ENCODE measurements at places on chromosomes 12 and 14. TPM values are rescaled to one million over a fixed set of nuclear protein-coding genes. Genes with fewer than 3 reads are reported as not detected.

DNA sequence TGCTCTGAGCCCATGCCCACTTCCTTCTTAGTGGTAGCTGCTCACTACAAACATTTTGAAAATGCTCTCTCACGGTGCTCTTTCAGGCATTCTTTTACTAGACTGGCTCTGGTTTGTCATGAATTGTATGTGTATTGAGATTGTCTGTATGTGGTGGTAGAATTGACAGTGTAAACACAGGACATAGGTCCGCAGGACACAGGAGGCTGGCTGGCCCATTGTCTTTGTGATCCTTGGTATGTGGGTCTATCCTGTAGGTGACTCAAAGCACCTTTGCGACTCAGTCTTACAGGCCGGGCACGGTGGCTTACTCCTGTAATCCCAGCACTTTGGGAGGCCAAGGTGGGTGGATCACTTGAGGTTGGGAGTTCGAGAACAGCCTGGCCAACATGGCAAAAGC, 250.9 kb downstream of the C12orf75 start:
- no peak for DNase-seq

DNA sequence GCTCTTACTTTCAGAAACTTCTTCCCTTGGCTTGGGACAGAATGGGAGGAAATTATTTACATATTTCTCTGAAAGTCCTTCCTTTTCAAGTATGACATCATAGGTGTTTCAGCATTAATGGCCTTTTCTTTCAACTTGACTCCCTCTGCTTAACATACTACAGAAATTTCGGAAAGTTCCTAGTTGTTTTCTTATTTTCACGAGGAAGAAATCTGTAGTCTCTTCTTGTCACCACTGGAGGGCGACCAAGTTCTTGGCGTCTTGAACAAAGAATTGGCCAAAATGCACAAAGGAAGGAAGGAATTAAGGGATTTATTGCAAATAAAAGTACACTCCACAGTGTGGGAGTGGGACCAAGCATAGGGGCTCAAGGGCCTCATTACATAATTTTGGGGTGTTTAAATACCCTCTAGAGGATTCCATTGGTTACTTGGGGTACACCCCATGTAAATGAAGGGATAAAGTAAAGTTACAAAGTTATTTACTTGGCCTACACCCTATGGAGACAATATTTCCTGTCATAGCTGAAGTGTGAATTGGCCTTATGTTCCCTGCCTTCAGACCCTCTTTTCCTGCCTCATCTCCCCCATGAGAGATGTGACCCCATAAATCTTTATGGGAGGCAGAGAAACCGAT, 70.4 kb downstream of the RPL10L start:
- no peak for DNase-seq

DNA sequence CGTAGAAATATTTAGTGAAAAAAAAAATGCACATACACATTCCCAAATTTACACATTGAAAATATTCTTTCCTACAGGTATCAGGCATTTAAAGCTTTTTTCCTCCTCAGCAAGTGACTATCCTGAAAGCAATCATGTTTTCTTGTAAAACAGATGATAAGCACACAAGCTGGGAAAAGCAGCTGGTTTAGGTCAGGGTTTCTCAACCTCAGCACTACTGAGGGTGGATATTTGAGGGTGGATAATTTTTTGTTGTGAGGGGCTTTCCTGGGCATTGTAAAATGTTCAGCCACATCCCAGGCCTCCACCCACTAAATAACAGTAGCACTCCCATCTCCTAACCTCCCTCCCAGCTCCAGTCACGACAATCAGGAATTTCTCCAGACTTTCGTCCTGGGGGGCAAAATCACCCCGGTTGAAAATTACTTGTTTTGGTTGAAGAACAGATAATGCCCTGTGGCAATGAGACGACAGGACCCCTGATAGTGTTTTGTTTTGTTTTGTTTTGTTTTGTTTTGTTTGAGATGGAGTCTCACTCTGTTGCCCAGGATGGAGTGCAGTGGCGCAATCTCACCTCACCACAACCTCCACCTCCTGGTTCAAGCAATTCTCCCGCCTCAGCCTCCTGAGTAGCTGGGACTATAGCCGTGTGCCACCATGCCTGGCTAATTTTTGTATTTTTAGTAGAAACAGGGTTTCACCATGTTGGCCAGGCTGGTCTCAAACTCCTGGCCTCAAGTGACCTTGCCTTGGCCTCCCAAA, 15.0 kb upstream of the NT5DC3 start:
- DNase-seq, result no peak

DNA sequence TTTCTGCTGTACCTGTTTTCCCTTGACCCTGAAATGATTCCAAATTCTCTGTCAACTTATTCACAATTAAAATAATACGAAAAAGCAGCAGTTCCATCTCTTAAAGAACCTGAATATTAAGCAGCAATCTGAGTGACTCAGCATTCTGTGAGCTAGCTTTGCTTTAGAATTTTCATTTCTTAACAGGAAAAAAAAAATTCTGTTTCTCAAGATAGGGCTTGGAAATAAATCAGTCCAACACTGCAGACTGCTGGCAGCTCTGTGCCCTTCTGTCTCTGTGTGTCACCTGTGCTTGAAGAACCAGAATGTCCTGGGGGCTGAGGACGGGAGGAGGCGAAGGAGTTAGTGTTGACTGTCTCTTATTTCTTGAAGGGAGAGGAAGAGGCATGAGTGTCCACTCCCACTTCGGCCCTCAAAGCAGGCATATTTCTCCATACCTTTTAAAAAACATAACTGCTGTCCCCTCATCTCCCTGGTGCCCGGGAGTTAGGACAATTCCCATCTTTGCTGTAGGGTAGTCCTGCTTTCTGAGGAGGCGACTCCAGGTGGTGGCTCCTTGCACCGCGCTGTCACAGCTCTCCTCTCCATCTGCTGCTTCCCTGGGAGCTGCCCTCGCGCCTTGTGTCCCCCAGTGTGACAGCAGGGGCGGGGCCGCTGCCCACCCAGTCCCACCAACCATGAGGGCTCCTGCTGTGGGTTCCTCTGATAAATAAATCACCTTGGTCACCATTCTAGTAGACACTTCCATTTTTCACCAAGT, 203.1 kb downstream of the CALM1 start:
- no peak for DNase-seq

The GRIP1 gene
- total RNA-seq, result 5.3 TPM

The TXNRD1 gene
- total RNA-seq, result 22.5 TPM

Measured in pancreas (tissue), 10 donors.